ENCODE measurements at places on chromosomes 7 and 10.
A peak's percentile ranks its signal among the peaks of the same experiment; 100 is the strongest.

DNA sequence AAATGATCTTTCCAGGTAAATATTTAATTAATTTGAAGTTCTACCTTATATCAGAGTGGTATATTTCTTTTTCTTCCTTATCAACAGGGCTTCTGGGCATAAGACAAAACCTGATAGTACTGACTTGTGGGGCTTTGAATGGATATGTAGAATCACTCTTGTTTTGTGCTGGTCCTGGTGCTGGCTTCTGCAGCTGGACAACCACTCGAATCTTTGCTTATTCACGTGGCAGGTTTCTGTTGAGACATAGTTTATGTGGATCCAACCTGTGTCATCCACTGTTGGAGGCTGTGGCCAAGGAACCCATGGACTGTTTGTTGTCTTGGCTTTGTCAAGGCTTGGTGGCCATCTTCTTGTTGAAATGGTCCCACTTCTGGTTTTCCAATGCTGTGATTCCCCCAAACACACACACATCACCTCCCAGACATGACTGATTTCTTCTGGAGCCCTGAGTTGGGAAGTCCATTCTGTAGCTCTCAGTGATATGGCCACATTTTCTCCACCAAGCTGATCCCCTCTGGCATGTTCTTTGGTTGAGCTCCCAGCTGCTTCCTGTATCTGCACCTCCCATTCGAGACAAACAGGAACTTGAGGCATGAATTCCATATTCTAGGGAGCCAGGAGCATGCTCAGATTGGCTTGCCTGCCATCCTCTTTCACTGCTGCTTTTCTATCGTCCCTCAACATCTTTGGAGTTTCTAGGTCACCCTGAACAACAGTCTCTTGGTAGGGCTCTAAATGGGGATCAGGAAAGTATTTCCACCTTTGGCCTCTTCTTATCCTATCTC lies 19.5 kb downstream of the TAS2R41 start:
- no peak for DNase-seq

GRCh38 chr10:60353519-60354258 lies 36.0 kb downstream of the ANK3 start:
- DNase-seq = no peak

DNA sequence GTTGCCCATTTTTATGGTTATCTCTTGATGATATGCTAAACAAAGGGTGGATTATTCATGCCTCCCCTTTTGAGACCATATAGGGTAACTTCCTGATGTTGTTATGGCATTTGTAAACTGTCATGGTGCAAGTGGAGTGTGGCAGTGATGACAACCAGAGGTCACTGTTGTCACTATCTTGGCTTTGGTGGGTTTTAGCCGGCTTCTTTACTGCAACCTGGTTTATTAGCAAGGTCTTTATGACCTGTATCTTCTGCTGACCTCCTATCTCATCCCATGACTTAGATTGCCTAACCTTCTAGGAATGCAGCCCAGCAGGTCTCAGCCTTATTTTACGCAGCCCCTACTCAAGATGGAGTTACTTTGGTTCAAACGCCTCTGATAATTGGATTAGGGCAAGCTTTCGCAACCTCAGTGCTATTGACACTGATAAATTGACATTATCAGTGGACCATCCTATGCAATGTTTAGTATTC lies 36.9 kb downstream of the BAG3 start:
- DNase-seq = no peak

- DNase-seq = peak; percentile 27
Observed at GRCh38 chr10:44245601-44245938, 139.3 kb downstream of the CXCL12 start.

DNA sequence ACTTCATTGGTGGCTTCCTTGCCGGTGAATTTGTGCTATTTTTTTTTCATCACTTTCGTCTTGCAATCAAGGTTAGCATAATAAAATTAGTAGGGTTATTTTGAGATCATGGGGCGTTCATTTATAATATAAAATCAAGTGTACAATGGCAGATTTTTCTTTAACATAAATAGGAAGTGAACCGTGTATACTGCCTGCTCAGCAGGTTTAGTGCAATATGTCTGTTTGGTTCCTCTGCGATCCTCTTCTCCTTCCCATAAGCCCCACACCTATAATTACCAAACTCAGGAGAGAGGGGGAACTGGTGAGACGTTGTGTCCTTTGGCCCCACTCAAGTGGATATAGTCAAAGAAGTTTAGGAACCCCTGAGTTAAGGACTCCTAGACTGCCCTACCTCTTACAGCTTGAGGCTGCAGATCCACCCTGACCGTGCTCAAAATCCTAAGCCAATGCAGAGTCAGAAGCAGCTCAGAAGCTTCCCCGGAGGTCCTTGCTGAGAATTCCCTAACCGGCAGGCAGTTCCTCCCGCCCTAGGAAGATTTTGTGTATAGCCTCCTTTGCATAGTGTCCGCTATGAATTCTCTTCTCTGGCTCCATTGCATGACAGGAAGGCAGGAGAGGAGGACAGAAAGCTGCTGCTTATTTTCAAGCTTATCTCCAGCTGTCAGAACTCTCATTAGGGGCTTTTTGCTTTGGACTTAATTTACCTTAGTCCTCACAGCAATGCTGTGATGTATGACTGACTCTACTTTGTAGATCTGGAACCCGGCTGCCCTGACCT lies 41.5 kb downstream of the PYROXD2 start:
- DNase-seq = no peak

Data from astrocyte of the hippocampus (primary cell).